ENCODE measurements at places on chromosomes 7 and 10.

DNA sequence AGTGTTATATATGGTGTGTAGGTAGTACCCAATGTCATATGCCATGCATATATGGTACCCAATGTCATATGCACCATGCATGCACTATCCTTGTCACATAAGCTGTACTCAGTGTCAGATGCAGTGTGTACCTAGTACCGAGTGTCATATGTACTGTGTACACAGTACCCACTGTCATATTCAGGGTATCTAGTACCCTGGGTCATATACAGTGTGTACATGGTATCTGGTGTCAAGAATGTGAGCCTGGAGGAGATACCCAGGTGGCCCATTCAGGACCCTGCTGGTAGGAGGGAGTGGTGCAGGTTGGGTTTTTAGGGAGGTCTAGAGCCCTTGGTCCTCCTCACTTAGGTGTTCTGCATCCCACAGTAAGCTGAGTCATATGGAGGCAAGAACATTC is 1.8 kb downstream of the ZMYND11 start:
- DNase-seq = no peak

- DNase-seq = no peak
Measured at GRCh38 chr7:157377436-157378124, 40.8 kb downstream of the DNAJB6 start.

DNA sequence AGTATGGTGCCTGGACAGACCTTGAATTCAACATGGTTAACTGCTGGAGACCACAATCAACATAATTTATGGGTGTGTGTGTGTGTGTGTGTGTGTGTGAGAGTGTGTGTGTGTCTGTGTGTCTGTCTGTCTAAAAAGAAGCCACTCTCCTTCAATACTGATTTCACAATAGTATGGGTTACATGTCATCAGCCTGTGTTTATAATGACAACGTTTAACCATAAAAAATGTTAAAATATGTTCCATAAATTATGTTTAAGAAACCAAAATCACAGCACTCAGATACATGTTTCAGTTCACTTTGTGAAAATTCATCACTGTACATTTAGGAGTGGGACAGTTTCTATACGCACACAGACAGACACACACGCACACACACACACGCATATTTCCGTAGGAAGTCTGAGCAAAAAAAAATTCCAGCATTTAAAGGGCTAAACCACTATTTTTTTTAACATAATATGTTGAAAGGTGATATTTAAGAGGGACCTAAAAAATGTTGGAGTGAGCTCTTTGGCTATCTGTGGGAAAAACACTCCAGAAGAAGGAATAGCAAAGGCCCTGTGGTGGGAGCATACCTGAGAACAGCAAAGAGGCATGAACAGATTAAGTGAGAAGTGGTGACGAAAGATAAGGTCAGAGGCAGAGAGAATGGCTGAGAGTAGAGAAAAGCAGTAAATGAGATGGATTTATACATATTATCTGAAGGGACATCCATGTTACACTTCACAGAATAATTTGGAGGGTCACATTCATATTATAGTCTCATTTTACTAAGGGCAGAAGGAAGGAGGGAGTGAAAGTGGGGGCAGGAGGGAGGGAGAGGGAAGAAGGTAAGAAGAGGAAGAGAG is 10.9 kb downstream of the PDZD8 start:
- DNase-seq = no peak

DNA sequence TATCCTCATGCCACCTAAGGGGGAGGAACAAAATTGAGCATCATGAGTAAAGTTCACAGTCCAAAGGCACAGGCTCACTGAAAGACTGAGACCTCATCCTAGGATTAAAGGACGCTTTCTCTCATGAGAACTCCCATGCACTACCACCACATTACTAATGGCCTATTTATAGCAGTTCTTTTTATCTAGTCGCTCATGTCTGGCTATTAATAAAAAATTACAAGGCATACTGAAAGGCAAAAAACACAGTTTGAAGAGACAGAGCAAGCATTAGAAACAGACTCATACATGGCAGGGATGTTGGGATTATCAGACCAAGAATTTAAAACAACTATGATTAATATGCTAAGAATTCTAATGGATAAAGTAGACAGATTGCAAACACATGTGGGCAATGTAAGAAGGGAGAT is 46.0 kb upstream of the CDK13 start:
- no peak for DNase-seq

GRCh38 chr7:100157334-100158228 is 942 bp downstream of the TRAPPC14 start:
- no peak for DNase-seq

DNA sequence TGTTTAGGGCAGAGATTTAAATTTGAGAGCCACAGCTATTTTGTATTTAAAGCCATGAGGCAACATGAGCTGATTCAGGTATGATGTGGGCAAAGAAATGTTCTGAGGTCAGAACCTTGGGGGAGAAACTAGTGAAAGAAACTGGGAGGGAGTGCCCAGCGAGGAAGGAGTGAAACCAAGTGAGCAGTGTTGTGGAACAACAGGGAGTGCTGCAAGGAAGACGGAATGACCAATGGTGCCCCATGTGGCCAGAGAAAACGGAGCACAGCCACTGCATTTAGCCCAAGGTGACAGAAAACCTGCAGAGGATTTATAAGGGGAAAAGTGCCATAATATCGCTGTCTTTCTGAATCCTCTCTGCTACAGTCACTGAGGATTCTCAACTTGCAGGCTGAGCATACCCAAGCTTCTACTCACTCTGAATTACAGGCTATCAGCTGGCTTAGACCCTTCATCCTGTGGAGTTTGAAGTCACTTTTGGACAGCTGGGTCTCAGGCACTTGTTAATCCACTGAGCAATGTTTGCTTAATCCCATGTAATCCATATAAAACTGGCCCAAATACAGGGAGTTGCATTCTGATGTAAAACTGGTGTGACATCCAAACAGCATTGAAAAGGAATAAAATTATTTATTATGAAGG is 777.3 kb downstream of the CCSER2 start:
- DNase-seq = no peak

DNA sequence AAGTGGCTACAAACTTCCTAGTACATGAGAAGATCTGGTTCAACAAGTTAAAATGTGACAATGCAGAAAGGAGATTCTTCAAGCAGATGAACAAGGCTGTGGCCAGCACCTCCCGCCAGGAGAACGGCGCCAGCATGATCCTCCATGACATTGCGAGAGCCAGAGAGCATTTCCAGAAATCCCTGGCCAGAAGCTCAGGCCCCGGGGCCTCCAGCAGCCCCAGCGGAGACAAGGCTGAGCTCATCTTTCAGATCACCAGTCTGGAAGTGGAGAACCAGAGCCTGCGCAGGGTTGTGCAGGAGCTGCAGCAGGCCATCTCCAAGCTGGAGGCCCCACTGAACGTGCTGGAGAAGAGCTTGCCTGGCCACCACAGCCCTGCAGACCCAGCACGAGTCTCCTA is 40.1 kb upstream of the ZNF273 start:
- DNase-seq = no peak

DNA sequence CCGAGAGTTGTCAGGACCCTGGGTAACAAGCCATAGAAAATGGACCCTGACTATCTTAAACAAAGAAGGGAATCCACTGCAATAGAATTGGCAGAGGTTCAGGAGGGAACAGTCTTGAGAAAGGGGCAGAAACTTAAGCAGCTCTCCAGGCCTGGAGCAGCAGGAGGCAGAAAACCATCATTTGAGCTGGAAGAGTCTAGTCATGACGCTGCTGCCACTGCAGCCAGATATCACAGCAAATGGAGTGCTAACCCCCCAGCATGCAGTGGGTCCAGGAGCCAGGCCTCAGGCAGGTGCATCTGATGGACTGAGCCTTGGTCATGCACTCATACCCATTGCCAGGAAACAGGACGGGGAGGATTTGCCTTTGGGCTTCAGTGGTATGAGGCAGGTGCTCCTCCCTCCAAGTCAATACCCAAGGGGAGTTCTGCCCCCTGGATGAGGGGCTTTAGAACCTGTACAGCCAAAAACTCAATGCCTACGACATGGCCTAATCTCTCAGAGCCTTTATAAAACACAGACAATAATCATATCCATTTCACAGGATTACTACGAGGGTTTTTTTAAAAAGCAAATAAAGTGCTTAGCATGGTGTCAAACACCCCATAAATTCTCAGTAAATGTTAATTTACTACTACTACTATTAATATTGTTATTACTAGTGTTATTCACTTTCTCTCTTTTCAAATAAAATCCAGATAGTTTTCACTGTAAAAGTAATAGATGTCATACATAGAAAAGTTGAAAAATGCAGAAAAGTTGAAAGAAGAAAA is 30.7 kb downstream of the DUSP5 start:
- DNase-seq = no peak

GRCh38 chr7:154568346-154568745 is 434.6 kb downstream of the PAXIP1 start:
- no peak for DNase-seq

DNA sequence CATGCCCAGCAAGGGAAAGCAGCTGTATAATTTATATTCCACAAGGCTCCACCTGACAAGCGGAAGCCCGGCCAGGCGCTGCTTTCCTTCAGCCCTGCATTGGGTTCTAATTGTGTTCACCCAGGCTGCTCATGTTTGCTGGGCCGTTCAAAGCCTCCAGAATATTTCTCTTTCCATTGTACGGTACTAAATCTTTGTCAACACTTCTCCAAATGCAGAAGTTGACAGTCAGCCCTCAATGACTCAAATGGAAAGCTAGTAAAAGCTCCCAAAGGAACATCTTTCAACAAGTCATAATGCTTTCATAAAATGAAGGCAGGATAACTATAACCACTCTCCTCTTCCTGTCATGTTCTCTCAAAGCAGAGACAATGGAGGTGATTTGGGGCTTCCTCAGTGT is 17.8 kb upstream of the CPXM2 start:
- DNase-seq = no peak

DNA sequence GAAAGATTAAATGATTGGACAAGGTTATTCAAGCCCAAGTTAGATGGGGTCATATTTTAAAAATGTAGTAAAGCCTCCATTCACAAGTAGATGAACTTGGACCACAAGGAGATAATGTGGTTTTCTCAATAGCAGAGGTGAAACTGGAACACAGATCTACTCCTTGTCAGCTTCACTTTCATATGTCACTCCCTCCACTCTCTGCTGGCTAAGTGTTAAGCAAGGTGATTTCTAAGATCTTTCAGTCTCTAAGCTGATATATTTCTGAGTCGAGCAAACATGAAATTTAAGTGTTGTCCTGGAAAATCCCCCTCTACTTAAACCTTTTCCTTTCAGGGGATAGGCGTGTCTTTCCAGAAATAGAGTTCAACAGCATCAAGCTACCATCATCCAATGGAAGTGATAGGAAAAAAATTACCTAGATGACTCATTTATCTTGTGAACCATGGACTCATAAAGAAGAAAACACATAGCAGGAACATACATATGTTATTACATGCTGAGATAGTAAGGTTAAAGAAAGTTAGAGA is 275.0 kb downstream of the PTEN start:
- no peak for DNase-seq

DNA sequence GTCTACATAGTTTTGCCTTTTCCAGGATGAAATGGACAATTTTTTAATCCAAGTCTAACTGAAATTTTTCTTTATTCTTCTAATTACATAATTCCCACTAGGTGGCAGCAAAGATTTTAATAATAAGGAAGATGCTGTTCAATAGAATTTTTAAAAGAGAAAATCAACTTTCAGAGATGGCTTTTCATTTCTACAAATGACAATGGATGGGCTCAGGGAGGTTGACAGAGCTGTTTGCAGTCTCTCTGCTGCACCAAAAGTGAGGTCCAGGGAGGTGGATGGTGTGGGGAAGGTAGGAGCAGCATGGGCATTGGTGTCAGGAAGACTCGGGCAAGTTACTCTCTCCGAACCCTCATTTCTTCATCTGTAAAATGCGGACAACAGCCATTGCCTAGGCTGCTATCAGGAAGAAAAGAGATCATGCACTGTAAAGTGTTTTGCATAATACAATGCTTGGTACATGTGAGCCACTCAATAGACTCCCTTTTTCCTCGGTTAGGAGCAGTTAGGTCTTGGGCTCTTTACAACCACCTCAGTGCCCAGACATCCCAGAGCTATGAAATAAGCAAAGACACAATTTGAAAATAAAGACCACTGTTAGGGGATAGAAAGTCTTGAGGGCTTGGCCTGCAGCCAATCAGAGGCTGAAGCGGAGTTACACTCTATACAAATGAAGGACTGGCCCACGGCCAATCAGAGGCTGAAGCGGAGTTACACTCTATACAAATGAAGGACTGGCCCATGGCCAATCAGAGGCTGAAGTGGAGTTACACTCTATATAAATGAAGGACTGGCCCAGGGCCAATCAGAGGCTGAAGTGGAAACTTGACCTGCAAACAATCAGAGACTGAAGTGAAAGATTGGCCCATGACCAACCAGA is 107.1 kb downstream of the ABLIM1 start:
- no peak for DNase-seq

DNA sequence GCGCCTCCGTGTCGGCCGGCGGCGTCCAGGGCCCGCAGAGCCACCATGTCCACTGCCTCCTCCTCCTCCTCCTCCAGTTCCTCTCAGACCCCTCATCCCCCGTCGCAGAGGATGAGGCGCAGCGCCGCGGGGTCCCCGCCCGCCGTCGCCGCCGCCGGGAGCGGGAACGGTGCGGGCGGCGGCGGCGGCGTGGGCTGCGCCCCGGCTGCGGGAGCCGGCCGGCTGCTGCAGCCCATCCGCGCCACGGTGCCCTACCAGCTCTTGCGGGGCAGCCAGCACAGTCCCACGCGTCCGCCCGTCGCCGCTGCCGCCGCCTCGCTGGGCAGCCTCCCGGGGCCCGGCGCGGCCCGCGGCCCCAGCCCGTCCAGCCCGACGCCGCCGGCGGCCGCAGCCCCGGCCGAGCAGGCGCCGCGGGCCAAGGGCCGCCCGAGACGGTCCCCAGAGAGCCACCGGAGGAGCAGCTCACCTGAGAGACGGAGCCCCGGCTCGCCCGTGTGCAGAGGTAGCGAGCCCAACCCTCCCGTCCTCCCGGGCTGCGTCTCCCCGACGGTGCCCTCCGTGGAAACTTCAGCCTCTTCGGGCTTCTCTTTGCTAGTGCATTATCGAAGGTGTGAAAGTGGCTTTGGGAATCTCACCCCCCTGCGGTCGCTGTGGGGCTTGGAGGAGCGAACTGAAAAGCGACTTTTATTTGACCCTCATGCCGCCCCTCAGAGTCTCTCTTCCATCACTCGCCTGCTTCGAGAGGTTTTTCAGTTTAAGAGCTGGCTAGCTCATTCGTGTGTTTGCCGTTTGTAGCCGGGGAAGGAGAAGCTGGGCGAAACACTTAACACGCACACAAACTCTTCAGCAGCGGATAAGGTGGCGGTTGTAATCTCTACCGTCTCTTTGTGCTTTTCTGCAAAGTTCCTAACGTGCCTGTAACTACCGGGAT is 975 bp downstream of the GLCCI1 start:
- no peak for DNase-seq

- DNase-seq = no peak
Measured at GRCh38 chr7:93902777-93903423, 3.5 kb upstream of the GNGT1 start.

DNA sequence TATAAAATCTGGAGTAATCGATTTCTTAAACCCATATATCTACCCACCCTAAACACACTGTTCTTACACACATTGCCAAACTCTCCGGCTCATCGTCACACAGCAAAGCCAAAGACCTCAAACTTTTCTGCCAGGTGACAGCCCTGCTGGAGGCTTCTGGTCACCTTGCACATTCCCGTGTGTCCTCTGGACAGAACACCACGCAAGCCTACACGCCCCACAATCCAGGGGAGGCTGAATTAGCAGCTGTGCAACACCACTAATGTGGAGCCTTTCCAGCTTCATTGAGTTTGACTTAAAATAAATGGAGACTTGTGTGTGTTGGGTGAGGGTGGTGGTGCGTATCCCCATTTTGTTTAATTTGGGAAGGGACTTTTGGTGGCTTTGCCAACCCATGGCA is 38.4 kb downstream of the KLF6 start:
- no peak for DNase-seq

Data from vagina (tissue), 2 donors.